ENCODE measurements at places on chromosomes 2 and 18.

DNA sequence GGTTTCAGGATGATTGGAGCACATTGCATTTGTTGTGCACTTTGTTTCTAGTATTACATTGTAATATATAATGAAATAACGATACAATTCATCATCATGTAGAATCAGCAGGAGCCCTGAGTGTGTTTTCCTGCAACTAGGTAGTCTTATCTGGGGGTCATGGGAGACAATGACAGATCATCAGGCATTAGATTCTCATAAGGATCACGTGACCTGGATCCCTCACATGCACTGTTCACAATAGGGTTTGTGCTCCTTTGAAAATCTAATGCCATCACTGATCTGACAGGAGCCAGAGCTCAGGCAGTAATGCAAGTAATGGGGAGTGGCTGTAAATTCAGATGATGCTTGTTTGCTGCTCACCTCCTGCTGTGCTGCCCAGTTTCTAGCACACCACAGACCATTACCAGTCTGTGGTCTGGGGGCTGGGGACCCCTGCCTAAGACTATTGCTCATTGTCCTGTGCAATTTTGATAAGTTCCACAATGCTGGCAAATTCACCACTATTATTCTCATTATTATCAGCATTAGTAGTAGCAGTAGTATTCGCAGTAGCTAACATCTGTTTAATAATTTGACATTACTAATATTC is 428.7 kb upstream of the TNP1 start:
- no peak for DNase-seq

DNA sequence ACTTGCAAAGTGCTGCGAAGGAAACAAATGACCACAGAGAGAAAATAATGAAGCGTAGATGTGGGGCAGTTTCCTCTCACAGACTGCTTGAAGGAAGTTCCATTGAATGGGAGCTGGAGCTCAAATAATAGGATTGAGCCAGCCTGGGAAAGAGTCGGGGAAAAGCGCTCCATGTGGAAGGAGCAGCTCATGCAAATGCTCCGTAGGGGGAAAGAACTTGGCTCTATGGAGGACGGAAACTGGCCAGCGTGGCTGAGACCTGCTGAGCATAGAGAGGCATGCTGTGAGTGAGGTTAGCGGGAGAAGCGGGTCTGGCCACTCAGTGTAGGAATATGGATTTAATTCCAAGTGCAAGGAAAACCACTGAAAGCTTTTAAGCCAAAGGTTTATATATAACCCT is 28.6 kb upstream of the VIT start:
- no peak for DNase-seq

DNA sequence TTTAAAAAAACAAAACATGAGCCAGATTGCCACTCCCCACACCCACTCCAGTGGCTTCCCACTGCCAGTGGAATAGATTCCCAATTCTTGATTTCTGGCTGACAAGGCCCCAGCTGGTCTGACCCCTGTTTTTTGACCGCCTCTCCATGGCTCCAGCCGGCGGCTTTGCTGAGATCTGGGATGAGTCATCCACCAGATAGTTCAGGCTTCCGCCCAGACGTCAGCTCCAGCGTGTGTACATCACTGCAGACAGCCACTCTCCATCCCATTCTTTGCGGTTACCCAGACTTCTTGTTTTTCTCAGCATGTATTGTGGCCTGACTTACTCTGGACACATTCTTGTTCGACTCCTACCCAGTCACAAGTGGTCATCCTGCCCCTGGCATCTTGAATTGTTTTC is 227.9 kb downstream of the GBX2 start:
- no peak for DNase-seq

DNA sequence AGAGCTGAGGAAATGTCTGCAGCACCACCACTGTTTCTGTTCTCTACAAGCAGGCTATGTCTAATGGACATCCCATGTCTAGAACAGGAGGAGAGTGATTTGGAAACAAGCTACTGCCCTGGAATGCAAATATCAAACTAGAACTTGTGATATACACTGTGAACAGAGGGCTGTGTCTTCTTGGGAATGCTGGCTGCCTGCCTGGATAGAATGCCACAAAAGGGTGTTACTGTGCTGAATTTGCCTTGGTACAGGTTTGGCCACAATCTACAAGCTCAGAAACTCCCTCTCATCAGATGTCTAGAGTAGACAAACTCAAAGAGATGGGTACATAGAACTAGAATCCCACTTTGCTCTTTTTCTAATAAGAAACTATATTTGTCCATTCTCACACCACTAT is 170.5 kb downstream of the NYAP2 start:
- no peak for DNase-seq

DNA sequence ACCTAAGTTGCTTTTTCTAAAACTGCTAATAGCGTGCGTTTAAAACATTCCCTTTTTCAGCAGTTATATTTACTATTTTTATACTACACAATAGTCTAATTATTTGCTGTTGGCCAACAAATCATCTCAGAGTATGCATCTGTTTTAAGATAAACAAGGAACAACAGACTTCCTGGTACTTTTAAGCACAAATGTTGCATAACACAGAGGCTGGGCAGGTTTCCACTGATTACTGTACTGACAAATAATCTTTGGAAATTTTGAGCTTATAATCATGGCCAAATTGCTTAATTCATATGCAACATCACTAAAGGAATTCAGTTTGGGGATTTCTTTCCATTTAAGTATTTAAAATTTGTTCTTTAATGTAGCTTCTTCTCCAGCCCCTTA is 737.4 kb upstream of the SALL3 start:
- no peak for DNase-seq

DNA sequence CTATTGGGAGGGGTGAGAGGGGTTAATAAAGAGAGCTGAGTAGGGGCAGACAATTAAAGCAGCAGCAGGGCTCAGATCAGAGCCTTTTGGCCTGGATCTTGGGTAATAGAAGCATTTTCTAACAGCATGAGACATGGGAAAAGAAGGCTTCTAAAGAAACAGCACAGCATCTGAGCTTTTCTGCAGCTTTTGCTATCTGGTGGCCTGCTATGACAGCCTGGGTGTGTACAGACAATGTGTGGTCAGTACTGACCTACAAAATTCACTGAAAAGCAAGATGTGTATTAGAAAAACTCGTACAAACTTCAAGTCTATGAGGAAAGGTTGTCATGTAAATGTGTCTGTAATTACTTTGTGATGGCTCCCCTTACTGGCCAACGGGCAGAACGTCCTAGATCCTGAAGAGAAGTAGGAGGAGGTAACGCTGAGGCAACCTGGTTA is 95.6 kb downstream of the GALNT3 start:
- DNase-seq, result peak; percentile 11
